Stimulated activated CD4-positive, alpha-beta T cell treated with anti-CD3 and anti-CD28 coated beads, Interleukin-1b, Interleukin-23, amount 100 ng/mL, for 1 hour (primary cell): ENCODE measurements at places on chromosomes 12 and 14.

DNA sequence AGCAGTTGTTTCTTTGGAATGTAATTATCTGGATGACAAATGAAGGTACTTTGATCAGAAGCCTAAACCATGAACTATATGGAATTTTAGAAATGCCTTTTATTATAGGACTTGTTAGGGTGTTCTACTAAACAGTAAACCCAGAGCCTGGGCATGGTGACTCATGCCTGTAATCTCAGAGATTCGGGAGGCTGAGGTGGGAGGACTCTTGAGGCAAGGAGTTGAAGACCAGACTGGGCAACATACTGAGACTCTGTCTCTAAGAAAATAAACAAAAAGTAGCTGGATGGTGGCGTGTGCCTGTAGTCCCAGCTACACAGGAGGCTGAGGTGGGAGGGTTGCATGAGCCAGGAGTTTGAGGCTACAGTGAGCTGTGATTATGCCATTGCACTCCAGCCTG, 23.9 kb downstream of the PALS1 start:
- no peak for DNase-seq

- DNase-seq, result no peak
Measured at GRCh38 chr12:3195337-3195736, 118.2 kb downstream of the TSPAN9 start.

DNA sequence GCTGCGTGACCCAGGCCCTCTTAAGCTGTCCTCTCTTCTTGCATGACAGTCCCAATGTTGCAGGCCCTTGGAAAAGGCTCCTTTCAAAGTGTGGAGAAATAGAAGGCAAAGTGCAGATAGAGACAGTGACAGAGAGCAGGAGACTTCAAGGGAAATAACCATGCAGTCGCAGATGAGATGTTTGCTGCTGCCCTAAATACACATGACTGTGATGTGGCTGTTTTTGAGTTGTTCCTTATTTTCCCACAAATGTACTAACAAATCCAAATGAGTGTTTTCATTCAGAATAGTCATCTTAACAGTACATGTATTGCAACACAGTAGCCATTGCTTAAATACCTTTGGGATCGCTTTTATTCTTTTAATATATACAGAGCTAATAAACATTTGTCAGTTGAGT, 101.6 kb downstream of the SLC15A5 start:
- no peak for DNase-seq

DNA sequence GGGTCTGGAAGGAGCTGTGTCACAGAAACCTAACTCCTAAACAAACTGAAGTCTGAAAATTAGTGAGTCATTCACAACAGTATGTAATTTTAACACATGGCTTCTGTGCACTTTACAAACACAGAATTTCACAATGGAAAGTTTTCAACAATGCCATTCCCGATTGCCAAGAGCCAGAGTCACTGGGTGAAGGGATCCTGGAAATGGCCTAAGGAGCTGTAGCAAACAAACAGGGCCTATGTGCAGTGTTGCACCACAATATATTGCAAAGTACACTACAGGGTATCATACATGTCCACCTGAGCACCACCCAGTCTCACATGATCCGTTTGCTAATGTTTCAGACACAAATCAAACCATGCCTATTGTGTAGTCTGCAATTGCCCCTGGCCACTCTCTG, 184.7 kb upstream of the OTX2 start:
- no peak for DNase-seq

- no peak for DNase-seq
Measured at GRCh38 chr14:88804035-88804434, 11.3 kb upstream of the EML5 start.

DNA sequence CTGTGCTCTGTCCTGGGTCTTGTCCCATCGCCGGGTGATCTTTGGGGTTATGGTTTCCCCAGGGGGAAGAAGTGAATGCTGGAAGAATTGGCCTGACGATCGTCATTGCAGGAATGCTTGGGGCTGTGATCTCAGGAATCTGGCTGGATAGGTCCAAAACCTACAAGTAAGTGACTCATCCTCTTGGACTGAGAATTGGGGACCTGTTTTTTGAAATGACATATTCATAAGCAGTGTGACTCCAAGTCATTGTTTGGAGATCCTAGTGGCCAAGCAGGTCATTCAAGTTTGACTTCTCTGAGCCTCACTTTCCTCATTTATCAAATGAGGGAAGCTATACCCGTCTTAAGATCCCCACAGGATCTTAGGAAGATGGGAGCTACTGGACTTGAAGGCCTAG, 25.8 kb downstream of the ERG28 start:
- DNase-seq, result no peak

DNA sequence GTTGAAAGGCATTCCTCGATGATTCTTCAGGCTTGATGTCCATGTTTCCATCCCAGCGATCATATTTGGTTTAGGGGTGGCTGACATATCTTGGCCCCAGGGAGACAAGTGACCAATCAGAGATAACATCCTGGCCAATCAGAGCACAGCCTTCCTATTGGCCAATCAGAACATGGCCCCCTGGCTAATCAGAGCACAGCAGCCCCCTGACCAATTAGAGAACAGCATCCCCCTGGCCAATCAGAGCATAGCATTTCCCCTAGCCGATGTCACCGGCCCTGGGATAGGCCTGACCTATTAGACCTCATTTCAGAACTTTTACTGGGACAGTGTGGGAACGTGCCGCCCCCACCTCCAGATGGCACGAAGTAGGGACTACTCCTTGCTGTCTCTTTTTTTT, 182.2 kb downstream of the AACS start:
- DNase-seq, result no peak

DNA sequence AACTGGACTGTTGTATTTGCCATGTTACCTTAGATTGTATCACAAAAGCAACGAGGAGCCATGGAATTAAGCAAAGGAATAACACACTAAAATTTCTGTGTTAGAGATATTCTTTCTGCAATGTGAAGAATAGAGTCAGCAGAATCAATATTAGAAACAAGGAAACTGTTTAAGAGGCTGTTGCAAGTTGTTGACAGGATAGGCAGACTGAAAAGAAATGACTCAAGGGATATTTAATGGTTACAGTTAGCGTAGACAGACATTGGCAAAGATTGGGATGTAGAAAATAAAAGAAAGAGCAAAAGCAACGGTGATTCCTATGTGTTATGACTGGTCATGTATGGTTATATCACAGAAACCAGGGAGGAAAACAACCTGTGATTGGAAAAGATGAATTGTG, 299.0 kb upstream of the PPFIA2 start:
- no peak for DNase-seq

- no peak for DNase-seq
Measured at GRCh38 chr12:62164036-62164435, 96.2 kb upstream of the USP15 start.

DNA sequence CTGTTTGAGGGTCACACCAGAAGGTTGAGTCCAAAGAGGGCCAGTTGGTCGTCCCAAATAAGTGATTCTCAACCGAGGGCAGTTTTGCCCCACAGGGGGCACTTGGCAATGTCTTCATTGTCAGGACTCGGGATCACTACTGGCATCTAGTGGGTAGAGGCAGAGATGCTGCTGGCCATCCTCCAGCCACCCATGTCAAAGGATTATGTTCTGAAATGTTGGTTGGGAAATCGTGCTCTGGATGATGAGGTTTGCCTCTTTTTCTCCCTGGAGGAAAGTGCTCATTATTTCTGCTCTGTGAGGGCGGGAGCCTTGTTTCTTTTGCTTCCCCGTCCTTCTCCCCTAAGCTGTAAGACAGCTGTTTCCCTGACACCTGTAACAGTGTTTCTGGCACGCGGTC, 3.6 kb downstream of the ZNF839 start:
- no peak for DNase-seq

GRCh38 chr14:45133683-45134050, 614 bp downstream of the FKBP3 start:
- DNase-seq, result no peak

- no peak for DNase-seq
Measured at GRCh38 chr14:64745511-64746091, 41.4 kb downstream of the PLEKHG3 start.

- no peak for DNase-seq
Measured at GRCh38 chr14:104026024-104026423, 59.5 kb upstream of the ASPG start.

GRCh38 chr12:101951002-101951670, 73.8 kb downstream of the DRAM1 start:
- no peak for DNase-seq

DNA sequence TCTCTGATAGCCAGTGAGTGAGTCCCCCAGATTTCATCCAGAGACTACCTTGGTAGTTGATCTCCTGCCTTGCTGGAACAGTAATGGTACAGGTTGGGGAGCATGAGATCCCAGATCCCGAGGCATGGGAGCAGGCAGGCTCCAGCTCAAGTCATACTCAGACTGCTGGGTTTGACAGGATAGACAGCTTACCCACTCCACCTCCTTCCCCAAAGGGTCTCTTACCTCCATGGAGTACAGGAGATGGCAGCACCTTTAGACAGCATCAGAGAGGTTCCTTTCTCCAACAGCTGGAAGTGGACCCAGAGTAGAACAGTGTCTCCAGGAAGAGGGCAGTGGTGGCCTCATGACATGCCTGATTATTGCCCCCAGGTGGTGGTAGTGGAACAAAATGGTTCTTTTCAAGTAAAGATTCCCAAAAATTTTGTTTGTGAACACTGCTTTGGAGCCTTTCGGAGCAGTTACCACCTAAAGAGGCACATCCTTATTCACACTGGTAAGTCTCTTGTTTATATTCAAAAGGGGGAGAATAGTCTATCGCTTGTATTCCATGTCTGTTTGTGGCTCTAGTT, 4.9 kb upstream of the CSAD start:
- DNase-seq, result no peak

DNA sequence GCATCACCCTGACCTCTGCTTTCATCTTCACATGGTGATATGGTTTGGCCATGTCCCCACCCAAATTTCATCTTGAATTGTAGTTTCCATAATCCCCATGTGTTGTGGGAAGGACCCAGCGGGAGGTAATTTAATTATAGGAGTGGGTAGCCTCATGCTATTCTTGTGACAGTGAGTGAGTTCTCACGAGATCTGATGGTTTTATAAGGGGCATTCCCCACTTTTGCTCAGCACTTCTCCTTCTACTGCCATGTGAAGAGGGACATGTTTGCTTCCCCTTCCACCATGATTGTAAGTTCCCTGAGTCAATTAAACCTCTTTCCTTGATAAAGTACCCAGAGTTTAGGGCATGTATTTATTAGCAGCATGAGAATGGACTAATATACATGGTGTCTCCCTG, 38.2 kb downstream of the TMBIM6 start:
- DNase-seq, result no peak

DNA sequence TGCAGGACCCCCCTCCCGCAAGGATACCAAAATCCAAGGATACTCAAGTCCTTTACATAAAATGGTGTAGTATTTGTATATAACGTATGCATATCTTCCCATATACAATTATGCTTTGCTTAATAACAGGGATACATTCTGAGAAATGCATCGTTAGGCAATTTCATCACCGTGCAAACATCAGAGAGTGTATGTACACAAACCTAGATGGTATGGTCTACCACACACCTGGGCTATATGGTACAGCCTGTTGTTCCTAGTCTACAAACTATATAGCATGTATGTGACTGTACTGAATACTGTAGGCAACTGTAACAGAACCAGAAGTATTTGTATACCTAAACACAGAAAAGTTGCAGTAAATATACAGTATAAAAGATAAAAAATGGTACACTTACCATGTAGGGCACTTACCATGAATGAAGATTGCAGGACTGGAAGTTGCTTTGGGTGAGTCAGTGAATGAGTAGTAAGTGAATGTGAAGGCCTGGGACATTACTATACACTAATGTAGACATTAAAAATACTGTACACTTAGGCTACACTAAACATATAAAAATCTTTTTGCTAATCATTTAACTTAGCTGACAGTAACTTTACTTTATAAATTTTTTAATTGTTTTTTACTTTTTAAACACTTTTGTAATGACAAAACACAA, 141.1 kb downstream of the SLC41A2 start:
- DNase-seq, result no peak
